Inflammatory macrophage treated with lipopolysaccharide for 4 hours (primary cell): ENCODE measurements at places on chromosomes 16 and 17.

DNA sequence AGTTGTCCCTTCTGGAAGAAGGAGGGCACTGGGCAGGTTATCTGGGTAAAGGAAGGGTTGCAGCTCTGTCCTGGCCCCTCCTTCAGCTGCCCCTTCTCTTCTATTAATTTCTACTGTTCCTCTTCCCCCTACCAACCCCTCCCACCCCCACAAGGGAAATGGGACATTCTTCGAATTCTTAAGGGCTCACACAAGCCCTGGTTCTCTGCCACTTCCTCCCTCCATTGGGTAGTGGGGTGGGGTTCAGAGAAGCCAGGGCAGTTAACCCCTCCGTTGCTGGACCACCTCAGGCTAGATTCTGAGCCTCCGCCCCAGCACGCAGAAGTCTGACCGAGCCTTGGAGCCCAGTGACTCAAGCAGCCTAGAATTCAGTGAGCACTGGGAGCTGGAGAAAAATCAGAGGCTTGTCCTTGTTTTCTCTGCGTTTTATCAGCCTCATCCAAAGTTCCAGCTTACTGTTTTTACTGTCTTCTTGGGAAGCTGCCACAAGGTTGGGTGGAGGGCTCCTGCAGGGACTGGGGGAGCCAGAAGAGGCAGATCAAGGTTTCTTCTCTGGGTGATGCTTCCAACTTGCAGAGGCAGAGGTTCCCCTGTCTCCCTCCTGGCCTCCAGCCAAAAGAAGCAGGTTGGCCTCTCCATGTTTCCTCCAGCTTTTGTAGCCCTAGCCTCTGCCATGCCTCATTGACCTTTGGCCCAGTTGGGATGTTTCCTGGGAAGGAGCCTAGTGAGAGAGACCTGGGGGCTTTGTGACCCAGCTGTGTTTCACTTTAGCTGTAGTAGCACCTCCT lies 10.2 kb downstream of the LASP1 start:
- DNase-seq, result no peak

DNA sequence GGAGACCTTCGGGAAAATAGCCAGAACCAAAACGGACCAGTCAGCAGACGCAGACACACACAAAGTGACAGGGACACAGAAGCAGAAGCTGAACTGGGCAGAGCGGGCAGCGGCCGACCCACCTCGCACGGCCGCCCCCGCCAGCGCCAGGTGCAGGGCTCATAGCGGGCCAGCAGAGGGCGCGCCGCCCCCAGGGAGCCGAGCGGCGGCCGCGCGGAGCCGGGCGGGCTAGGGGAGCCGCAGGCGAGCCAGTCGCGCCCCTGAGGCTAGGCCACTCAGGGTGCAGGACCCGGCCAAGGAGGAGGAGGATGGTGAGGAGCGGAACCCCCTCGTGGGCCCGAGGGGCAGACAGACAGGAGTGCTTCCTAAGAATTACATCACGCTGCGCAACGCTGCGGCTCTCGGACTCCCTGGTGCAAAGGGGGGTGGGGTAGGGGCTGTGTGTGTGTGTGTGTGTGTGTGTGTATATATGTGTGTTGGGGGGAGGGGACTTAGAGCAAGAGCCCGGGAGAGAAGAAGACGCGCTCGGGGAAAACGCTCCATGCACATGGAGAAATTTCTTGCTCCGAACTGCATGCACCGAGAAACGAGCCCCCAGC lies 913 bp upstream of the NOG start:
- peak; percentile 57 for DNase-seq

DNA sequence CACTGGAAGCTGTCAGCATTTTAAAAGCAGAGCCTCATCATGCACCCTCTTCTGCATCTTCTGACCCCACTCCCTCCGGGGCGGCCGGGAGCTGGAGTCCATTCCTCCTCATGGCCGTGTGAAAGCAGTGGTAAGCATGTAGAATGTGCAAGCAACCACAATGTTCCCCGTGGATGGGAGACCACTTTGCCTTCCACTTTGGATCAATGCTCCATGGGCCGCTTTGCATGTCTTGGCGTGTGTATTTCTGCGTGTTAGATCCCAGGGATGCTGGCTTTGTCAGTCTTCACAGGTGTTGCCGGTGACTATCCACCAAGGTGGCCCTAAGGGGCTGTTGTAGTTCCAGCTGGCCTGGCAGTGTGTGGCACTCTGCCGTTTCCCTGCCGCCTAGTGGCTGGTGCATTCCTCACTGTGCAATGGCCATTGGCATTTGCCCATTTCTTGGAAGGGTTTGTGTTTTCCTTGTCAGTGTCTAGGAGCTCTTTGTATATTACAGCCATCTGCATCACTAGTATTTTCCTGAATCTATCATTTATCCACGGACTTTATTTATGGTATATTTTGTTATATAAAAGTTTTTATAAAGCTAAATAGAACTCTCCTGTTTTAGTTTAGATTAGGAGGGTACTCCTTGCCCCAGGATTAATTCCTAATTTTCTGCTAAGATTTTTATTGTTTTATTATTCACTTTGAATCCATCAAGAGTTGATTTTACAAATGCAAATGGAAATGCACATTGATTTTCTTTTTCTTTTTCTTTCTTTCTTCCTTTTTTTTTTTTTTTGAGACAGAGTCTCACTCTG lies 5.8 kb upstream of the ALDH3A1 start:
- peak; percentile 25 for DNase-seq

DNA sequence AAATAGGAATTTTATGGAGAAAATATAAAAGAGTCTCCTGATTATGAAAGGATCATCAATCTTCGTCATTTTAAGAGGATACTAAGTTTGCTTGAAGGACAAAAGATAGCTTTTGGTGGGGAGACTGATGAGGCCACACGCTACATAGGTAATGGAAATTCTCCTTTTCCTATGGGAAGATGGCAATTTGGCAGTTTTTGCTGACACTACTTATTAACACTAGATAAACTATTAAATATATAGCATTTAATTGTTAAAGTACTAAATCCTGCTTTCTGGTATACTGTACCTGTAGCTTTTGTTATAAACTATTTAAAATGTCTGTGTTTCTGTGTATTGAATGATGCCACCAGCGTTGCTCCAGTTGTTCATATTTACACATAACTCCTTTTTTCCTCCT lies 12.6 kb downstream of the ALDH3A2 start:
- no peak for DNase-seq

DNA sequence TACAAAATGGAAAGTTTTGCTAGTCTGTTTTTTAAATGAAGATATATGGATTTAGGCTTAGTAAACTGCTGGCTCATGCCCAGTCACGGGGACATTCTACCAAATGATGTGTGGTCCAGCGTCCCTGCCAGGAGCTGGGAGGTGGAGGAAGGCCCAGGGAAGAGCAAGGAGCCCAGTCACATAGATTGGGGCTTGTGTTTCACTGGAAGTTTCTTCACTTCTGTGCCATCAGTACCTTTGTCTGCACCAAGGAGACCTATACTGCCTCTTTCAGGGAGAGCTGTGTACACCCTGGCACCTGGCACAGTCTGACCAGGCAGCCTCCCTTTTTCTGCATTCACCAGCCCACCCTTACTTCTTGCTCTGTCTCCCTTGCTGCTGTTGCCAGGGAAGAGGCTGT lies 32.6 kb upstream of the ERN1 start:
- DNase-seq, result no peak

- no peak for DNase-seq
These were observed 121.4 kb upstream of the CDH5 start for GRCh38 chr16:66245072-66245471.

GRCh38 chr16:51392521-51393187 lies 241.6 kb upstream of the SALL1 start:
- DNase-seq, result no peak

DNA sequence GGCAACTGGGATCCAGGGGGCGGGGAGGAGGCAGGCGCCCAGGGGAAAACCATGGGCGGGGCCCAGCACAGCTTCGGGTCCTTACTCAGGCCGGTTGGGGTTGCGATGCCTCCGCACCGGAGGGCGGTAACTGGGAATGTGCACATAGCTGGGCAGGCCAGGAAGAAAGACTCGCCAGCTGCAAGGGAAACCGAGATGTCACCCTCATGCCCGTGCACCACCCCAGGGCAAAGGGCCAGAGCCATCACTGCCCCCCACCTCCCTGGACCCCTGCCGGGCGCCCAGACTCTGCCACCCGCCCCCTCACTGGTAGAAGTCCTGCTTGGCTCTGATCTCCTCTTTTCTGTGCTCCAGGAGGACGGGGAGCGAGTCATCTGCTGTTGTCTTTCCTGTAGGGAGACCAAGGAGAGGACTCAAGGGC lies 6.7 kb downstream of the ALOX12B start:
- DNase-seq, result no peak

GRCh38 chr17:66661411-66662256 lies 173.3 kb upstream of the CACNG5 start:
- DNase-seq, result peak; percentile 9

DNA sequence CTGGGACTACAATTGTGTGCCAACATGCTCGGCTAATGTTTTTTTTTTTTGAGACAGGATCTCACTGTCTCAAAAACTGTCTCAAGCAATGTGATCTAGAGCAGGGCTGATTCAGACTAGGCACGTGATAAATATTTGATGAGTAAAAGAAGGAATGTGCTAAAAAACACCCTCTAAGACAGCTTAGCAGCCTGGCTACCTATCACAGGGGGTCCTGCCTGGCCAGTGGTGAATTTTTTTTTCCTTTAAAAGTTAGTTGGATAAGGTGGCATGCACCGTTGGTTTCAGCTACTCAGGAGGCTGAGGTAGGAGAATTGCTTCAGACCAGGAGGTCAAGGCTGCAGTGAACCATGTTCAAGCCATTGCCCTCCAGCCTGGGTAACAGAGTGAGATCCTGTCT lies 14.8 kb upstream of the GPATCH8 start:
- no peak for DNase-seq

GRCh38 chr16:60771138-60771537 lies 1265.1 kb downstream of the CDH8 start:
- peak; percentile 1 for DNase-seq

DNA sequence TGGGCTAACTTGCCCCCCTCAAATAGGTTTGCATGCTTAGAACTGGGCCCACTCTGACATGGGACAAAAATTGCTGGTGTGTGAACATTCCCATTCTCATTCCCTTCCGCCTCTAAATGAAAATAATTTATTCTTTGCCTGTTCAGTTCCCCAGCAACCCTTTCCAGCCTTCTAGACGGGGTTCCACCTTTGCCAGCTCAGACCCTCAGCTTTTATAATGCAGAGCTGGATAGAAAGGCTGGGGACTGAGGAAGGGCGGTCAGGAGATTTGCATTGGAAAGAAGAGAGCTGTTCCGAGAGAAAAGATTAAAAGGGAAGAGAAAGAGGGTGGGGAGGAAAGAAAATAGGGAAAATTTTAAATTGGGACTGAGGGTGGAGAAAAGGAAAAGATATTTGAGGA lies 151.1 kb upstream of the WSCD1 start:
- no peak for DNase-seq

- peak; percentile 79 for DNase-seq
These were observed 11.5 kb downstream of the RMI2 start for GRCh38 chr16:11356573-11357331.

DNA sequence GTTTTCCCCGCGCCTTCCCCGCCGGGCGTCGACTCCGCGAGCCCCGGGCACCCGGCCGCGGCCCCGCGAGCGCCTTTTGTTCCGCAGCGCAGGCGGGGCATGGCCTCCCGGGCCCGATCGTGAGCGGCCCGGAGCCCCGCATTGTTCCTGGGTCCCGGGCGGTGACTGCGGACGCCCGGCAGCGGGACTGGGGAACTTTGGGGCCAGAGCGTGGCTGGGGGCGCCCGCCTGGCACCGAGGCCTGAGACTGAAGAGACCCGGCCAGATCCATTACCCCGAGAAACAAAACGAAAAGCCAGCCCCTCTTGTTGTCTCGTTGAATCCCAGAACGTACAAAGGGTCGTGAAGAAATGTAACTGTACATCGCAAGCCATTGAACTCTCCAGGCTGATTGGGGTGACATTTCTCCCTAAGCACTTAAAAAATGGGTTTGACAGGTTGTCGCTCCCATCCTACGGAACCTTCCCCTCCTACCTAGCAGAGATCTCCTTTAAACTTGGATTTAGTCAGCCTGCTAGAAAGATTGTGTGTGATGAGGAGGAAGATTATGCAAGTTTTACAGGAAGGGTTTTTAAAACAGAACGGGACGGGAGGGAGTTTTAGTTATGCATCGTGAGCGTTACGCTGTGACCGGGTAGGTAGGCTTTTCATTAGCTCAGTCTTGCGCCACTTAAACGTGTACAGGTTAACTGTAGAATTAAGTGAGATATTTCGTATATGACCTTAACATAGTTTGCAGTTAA lies 825 bp downstream of the METTL9 start:
- DNase-seq, result peak; percentile 61

- no peak for DNase-seq
These were observed 10.1 kb downstream of the MRM3 start for GRCh38 chr17:792277-792676.

- peak; percentile 82 for DNase-seq
These were observed 27.1 kb upstream of the IL21R start for GRCh38 chr16:27374804-27375425.

- peak; percentile 18 for DNase-seq
These were observed 21.0 kb downstream of the SOX8 start for GRCh38 chr16:1002399-1003166.

DNA sequence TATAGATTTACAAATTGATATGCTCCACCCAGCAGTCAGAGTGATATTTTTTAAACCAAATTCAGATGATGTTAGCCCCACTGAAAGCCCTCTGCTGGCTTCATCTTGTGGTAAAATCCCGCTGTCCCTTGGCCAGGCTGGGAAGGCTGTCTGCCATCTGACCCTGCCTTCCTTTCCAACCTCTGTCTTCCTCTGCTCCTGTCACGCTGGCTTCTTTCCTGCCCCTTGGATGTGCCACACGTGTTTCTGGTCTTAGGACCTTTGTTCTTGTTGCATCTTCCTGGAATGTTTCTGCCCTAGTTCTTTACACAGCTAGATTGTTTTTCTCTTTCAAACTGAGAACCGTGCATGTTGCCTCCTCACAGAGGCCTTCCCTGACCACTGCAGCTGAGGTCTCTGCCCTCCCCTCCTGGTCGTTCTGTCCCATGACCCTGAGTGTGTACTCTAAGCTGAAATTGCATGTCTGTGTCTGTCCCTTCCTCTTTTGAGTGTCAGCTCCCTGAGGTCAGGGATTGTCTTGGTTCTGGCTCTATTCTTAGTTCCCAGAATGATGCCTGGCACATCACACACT lies 11.4 kb downstream of the NT5M start:
- DNase-seq, result no peak

- no peak for DNase-seq
These were observed 2.2 kb downstream of the KIAA0753 start for GRCh38 chr17:6638046-6638908.

GRCh38 chr16:29710227-29711219 lies 31.5 kb downstream of the QPRT start:
- DNase-seq, result peak; percentile 74

DNA sequence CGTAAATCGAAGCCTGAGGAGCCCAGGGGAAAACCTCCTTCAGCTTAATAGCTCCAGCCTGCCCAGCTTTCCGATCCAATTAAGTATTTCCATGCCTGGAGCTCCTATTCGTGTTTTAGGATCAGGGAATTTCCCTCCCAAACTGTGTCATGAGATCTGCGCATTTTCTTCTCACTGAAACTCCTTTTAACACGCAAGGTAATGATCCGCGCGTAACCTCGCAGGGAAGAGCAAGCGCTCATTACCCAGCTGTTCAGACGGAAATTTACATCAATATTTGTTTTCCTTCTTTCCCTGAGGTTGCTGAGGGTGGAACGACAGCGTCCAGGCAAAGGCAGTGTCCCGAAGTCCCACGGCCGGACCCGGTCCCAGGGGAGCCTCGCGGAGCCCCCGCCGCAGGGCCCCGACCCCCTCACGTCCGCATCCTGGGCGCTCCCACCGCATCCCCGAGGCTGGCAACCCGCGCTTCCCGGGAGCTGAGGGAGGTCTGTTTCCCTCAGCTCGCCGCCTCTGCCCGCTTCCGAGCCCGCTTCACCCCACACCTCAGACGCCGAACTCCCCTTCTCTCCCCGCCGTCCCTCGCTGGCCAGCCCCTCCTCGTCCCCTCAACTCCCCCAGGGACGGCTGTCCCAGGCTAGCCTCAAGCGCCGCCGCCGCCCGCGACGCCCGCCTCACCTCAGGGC lies 415 bp downstream of the ABCA5 start:
- DNase-seq, result peak; percentile 16
